ENCODE measurements at places on chromosomes 1 and 21.

- DNase-seq: no peak
Observed at GRCh38 chr1:99635664-99636063, 10.2 kb upstream of the PALMD start.

DNA sequence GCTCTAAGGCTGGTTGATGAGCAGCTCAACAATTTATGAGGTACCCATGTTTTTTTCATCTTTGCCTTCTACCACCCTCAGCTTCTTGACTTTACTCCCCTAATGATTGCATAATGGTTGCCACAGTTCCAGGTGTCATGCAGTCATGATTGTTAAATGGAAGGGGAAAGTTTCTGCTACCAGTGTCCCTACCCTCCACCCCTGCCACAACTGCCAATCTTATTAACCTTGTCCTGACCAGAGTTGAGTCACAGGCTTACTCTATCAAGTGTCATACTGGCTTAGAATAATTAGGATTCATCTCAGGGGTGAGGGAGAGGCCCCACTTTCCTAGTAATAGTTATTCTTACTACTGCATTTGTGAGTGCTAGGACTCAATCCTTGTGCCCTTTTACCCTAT, 7.9 kb upstream of the FUBP1 start:
- DNase-seq: no peak

GRCh38 chr1:36401602-36402503, 4.1 kb upstream of the LSM10 start:
- no peak for DNase-seq

- DNase-seq: no peak
Observed at GRCh38 chr1:31787261-31787660, 23.1 kb upstream of the ADGRB2 start.

DNA sequence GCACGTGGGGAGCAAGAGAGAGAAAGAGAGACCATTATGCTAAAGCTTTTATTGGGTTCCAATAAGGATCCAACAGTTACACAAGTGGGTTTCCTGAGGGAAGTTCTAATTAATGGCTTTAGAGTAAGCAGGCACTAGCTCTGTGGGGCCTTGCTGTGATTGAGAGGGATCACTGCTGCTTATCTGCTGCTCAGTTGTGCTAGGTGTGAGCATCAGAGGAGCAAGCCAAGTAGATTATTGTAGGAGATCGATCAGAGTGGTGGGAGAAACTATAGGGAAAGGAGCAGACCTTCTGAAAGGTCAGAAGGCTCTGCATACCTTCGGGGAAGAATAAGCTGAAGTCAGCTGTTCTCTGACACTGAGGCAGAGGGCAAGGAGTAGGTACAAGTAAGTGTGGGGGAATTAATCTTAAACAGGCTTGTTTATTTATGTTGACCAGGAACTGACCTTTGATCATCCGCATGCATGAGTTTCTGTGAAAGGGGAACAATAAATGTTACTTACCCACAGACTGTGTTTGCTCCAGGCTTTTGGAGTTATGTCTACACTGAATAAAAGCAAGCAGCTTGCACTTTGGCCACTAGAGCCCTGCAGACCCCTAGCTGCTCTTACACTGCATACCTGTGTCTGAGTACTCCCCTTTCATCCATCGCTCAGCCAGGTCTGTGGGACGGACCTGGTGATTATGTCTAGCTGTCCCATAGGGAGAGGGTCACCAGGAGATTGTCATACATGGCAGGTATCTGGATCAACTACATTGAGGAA, 89.7 kb downstream of the TNNI3K start:
- DNase-seq: no peak

All from stimulated activated CD8-positive, alpha-beta memory T cell treated with anti-CD3 and anti-CD28 coated beads, Interleukin-7, amount 100 ng/mL, for 24 hours (primary cell).